ENCODE measurements at places on chromosomes 16 and 17.

- peak; percentile 89 for DNase-seq
Observed at GRCh38 chr17:2084036-2084765, 29.3 kb downstream of the HIC1 start.

DNA sequence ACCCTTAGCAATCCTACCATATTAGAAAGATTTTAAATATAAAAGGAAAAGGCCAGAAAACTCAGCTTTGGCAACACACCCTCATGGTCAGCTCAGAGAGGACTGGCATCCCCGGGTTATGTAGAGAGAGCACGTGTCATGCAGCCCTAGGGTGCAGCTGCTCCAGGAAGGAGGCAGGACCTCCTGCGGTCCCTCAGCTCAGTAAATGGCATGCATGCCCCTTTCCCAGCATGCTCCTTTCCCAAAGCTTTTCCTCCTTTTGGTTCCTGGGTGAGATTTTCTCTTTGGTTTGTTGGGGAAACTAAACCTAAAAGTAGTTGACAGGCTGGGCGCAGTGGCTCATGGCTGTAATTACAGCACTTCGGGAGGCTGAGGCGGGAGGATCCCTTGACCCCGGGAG is 3.9 kb downstream of the GAN start:
- DNase-seq = peak; percentile 26

- no peak for DNase-seq
Observed at GRCh38 chr17:40377832-40378231, 13.3 kb upstream of the GJD3 start.

DNA sequence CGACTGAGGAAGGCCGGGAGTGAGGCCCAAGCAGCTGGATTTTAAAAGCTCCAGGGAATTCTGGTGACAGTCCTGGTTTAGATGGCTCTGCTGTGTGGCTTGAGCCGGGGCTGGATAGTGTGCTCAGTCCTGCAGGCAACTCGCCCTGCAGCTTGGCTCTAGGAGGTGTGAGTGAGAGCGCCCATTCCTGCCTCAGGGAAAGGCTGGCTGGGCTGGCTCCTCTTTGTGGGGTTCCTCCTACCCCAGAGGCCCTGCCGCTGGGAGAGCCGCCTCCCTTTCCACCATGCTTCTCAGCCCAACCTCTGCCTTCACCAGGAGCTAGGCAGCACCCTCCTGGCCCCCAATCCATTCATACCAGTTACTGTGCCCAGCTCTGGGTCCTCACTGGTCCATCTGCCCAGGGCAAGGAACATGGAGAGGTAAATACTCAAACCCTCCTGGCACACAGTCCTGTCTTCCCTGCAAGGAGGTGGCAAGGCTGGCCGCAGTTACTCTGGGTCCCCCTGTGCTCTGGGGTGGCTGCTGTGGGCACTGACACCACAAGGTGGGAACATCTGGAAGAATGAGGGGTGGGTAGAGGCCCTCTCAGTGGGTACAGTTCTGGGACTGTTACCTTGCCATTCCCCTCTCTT is 47.1 kb downstream of the VAC14 start:
- no peak for DNase-seq

DNA sequence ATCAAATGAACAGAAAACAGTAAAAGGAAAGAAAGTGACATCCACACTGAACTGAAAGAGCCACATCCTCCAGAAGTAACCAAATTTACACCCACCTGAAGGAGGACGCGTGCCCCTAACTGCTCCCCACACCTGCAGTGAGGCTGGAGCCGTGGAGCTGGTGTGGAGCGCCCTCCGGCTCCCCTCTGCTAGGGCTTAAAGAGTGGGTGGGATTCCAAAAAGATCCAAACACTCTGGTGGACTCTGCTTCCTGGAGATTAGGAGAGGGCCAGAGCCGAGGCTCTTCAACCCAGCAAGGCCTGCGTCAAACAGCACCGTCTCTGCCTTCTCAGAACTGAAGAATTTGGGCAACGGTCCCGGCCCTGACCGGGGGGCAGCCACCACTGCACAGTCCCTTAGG is 15.2 kb downstream of the CCDC40 start:
- no peak for DNase-seq

DNA sequence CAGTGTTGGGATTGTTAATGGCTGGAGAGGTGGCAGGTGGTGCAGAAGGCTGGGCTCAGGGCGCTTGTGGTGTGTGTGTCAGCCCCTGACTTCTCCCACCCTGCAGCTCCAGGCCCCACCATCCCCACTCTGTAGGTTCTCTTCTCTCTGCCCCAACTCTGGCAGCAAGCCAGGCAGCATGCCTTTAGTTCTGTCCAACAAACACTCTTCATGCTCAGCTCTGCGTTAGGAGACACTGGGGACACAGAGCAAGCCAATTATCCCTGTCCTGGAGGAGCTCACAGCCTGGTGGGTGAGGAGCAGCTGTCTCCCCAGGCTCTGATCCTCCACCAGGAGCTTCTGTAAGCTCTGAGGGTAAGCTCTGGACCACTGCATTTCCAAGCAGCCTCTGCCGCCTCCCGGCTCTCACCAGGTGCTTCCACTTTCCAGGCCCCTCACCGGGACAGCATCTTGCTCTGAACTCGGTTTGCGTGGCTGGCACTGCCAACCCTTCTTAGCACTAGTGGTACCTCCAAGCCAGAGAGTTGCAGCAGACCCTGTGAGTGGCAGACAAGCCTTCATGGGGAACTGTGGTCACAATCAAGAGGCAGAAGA is 34.3 kb upstream of the WSCD1 start:
- DNase-seq = no peak

- no peak for DNase-seq
Observed at GRCh38 chr17:43722870-43723665, 35.5 kb downstream of the SOST start.

DNA sequence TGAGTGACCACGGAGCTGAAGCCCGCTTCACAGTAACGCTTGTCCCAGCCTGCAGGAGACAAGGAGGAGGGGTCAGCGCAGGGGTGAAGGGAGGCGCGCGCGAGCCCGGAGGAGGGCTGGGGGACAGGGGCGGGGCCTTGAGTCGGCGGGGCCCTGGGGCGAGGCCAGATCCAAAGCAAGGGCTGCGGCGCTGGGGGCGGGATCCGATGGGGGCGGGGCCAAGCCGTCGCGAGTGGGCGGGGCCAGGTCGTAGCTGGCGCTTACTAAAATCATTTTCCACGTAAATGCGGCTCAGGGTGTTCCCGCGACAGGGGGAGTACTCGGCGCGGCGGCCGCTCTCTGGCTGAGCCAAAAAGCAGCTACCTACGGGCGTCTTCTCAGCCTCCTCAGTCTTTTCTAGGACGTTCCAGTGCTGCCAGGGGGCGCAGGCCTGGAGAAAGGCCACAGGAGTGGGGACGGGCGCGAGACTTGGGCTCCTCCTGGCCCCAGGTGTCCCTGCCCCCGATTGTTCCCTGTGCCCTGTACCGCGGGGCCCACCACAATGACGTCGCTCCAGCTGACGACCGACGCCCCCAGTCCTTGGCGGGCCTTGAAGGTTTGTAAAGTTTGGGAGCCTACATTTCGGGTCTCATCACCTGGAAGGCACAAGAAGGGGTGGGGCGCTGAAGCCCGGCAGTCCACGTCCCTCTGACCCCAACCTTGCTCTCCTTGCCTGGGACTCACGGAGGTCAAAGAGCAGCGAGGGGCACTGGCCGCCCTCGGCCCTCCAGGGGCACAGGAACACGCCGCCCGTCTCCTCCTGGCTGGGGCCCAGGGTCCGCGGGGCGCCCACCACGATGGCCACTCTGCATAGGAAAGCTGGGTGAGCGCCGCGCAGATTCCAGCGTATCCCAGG is 3.9 kb downstream of the ITGA2B start:
- peak; percentile 70 for DNase-seq

DNA sequence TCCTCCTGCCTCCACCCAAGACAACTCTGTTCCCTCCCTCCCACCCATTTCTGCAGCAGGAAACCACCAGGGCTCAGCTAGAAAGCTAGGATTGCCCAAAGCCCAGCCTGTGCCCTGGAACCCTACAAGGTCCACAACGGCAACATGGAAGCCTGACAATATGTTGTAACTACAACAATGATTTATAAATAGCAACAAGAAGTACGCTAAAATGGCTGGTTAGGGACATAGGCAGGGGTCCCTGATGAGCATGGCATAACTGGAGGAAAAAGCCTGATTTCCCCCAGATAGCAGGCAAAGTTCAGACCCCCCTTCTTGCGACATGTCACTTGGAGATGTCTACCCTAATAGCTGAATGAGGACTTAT is 6.6 kb downstream of the ST3GAL2 start:
- no peak for DNase-seq

DNA sequence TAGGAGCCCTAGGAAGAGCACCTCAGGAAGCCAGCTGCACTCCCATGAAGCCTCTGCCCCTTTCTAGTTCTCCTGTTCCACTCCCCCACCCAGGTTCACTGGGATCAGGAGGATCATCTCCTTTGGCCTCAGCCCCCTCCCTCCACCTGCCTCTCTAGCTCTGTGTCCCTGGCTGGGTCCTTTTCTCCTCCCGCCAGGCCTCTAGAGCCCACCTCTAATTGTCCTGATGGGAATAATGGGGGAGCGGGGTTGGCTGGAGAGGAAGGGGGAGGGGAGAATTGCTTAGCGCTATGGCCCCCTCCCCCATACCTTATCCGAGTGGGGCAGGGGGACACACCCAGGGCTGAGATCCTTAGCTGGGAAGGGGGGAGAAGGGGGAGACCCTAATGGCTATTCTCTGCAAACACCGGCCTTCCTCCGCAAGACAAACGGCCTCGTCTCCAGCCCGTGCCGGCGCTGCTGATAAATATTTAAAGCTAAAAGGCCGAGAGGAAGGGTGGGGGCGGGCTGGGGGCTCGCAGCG is 997 bp downstream of the HOXB7 start:
- no peak for DNase-seq

DNA sequence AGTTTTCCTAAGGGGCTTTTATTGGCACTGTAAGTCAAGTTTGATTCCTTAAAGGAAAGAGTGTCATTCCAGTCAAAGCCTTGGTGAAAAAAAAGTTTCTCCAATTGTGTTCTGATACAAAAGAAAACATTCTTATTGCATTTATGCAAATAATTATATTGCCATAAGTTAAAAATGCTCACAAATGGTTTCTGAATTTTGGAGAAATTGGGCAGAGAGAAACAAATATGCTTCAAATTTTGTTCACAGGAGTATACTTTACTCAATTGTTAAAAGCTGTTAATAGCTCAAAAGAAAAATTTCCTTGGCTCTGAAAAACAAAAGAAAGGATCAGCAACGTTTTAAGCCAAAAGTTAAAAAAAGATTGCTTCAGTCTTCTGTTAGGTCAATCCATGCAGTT is 60.2 kb downstream of the PIGL start:
- DNase-seq = no peak

DNA sequence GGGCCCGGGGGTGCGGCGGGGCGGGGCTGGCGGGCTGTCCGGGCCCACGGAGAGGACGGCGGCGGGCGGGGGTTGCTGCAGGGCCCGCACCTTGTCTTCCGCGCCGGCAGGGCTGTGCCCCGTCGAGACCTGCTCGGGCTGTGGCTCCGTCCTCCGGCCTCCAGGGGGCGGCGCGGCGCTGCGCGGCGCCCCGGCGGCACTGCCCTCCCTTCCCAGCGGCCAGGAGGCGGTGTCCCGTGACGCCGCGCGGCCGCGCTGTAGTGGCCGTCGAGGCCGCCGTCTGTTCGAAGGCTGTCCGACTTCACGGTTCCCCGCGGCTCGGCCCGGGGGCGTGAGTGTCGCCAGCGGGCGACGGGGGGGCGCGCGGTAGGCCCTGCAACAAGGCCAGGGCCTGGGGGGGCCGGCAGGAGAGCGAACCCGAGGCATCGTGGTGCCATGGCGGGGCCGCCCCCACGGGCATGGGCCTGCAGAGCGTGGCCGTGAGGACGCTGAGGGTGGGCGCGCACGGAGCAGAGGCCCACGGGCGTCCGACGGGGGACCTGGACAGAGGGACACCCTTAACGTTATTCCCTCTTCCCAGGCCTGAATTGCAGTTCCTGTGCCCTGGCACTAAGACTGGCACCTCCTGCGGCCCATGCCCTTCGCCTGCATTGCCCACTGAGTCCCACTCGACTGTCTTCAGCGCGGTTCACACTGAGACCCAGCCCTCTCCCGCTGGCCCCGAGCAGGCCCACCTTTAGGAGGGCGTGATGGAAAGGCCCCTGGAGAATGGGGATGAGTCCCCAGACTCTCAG is at the start of gene PLEKHG4:
TSS of gene PLEKHG4 (plus strand) at position 237 of the 794 bp plus-strand sequence. CDS start at position 750, 513 bp downstream.
- DNase-seq = no peak

- peak; percentile 61 for DNase-seq
Observed at GRCh38 chr16:68659412-68660358, 14.6 kb downstream of the CDH3 start.

- peak; percentile 66 for DNase-seq
Observed at GRCh38 chr17:60107526-60108257, 29.0 kb upstream of the HEATR6 start.

DNA sequence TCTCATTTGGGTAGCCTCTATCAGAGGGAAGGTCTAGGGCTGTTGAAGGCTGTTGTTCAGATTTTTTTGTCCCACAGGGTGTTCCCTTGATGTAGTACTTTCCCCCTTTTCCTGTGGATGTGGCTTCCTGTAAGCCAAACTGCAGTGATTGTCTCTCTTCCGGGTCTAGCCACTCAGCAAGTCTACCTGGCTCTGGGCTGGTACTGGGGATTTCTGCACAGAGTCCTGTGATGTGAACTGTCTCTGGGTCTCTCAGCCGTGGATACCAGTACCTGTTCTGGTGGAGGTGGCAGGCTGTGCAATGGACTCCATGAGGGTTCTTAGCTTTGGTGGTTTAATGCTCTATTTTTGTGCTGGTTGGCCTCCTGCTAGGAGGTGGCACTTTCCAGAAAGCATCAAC is 23.3 kb upstream of the CCR7 start:
- DNase-seq = no peak

GRCh38 chr17:81468111-81468769 is 44.4 kb downstream of the ACTG1 start:
- no peak for DNase-seq

DNA sequence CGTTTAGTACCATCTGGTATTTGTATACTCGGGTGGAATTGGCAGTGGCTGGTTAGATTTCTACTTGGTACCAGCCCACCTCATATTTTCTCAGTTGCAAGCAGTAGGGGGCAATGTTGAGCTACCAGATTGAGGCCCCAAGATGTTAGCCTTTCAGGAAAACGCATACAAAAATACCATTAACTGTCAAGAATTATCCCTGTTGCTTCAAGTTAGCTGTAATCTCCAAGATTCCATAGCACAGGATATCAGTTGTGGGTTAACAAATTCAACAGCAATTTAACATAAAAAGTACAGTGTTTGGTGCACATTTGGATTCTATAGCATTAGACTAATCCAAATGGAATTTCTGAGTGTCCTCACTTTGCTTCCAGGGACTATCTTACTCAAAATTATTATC is 188.2 kb downstream of the FTO start:
- peak; percentile 57 for DNase-seq

- DNase-seq = peak; percentile 43
Observed at GRCh38 chr17:69760562-69760961, 314.5 kb upstream of the KCNJ16 start.

DNA sequence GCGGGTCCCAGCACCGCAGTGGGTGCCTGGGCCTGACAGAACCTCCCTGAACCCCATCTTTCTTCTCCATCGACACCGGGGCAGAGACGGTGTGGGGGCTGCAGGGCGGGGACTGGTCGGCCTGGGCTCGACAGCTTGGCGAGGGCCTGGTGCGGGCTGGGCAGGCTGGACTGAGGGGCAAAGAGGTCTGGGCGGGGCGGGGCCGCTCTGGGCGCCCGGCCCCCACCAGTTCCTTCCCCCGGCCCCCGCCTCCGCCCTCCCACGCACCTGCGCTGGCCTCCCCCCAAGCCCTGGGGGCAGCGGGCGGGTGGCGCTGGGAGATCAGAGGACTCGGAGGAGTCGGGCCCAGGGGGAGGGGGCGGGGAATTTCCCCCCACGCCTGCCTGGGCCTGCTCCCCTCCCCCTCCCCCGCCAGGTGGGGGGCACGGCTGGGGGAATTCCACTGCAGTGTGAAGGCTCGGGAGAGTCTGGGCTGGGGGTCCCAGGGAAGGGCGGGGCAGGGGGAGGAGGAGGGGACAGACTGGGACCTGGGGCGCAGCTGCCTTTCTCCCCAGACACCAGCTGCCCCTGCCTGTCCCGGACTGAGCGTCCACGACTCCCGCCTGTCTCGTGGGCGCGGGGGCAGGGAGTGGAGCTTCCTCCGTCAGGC is 877 bp upstream of the KREMEN2 start:
- no peak for DNase-seq
